ENCODE measurements at places on chromosomes 5 and 9.

DNA sequence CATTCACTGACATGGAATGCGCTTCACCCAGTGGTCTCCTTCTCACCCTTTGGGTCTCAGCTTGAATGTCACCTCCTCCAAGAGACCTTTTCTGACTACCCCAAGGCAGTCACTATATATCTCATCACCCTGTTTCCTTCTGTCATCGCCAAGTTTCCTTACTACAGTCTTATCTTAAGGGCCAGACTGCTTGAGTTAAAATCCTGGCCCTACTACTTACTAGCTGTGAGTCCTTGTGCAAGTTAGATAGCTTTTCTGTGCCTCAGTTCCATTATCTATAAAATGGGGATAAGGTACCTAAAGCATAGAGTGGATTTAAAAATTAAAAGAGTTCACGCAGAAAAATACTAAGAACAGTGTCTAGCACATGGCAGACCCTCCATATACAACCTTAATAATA, 132.4 kb downstream of the GABBR2 start:
- no peak for DNase-seq

GRCh38 chr9:110935829-110936228, 102.4 kb downstream of the LPAR1 start:
- no peak for DNase-seq

DNA sequence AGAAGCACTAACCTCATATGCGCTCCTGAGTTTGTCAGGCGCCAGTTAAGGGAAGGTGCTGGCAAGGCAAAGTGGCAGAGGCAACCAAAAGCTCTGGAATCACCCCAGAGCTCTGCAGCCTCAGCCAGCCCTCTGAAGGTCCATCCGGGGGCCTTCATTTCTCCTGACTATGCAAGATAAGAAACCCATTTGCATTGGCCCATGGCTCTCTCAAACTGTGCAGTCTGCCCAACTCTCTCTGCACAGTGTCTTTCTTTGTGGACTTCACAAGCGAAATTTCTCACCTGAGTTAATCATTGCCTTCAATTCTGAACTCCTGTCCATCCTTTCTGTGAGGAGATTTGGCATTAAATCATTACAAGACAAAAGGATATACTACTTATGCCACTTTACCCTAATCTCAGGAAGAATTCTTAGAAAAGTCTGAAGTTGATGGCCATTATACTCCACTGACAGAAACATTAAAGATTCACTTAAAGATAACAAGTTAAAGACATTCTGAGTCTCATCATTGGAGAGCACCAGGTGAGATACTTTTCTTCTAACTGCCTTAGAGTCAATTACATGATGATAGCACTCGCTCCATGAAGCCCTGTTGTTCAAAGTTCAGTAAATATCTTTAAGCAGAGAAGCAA, 235.6 kb downstream of the SPOCK1 start:
- DNase-seq, result no peak

DNA sequence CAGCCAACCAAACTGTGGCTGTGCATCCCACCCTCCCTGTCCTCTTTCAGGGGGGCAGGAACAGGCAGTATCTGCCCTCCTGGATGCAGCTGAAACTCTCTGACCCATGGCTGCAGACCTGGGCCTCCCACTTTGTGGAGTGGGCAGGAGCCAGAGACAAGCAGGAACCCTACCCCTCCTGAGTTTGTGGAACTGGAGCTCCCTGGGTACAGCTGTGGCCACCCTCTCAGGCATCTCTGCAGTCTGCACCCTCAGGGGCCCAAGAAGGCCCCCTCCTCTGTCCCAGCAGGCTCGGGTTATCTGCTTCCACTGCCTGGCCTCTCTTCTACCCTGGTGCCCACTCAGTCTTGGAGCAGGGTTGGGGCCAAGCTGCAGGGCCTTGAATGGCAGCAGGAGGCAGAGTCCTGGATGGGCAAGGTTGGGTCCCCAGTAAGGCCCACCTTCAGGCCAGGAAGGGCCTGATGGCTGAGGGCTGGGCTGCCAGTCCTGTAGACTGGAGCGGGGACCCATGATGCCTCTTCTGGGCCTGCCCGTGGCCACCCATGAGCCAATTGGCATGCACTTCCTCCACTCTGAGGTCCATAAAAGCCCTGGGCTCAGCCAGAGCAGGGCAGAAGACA, 619.9 kb downstream of the KIF4B start:
- DNase-seq, result peak; percentile 64

GRCh38 chr5:151497391-151498002, 50.1 kb downstream of the SLC36A1 start:
- DNase-seq, result no peak

DNA sequence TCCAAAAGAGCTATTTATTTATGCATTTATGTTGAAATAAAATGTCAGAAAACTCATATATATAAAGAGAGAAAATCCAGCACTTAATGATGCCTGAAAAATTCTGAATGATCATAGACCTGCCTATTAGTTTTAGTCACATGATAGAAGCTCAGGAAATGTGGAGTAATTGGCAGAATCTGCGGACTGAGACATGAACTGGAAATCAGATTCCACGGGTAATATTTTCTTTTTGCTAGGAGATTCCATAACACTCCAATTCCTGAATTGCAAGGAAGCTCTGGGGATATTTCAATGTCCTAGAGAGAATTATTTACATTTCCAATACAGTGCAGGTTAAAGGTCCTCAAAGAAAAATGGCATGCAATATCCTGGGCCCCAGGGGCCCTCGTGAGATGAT, 778.8 kb downstream of the SEMA5A start:
- no peak for DNase-seq

GRCh38 chr9:69078581-69078980, 43.0 kb downstream of the FXN start:
- no peak for DNase-seq

- no peak for DNase-seq
Measured at GRCh38 chr5:141784529-141784928, 93.7 kb downstream of the PCDH1 start.

- no peak for DNase-seq
Measured at GRCh38 chr9:11821306-11821975, 871.7 kb upstream of the TYRP1 start.

- no peak for DNase-seq
Measured at GRCh38 chr9:87647114-87647513, 78.8 kb upstream of the CTSL start.

DNA sequence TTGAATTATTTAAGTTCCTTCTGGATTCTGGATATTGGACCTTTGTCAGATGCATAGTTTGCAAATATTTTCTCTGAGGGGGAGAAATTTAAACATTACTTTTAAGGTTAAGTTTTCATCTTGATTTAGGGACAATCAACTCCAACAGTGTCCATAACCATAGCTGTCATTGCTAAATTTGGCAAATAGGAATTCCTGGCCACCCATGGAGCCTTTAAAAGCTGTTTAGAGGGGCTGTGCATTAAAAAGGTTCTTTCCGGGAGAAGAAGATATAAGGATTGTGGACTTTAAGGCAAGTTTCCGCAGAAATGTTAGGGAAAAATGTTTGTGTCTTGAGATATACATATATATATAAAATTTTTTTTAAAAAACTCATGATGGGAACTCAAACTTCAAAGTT, 339.7 kb downstream of the ADAMTS6 start:
- DNase-seq, result no peak

All from spleen (tissue), 13 donors.